ENCODE measurements at places on chromosomes 1 and 21.
A peak's percentile ranks its signal among the peaks of the same experiment; 100 is the strongest.

- DNase-seq, result no peak
Measured at GRCh38 chr1:109184687-109185086, 29.0 kb upstream of the SARS1 start.

GRCh38 chr1:11132563-11133293, 33.1 kb upstream of the EXOSC10 start:
- DNase-seq, result no peak

DNA sequence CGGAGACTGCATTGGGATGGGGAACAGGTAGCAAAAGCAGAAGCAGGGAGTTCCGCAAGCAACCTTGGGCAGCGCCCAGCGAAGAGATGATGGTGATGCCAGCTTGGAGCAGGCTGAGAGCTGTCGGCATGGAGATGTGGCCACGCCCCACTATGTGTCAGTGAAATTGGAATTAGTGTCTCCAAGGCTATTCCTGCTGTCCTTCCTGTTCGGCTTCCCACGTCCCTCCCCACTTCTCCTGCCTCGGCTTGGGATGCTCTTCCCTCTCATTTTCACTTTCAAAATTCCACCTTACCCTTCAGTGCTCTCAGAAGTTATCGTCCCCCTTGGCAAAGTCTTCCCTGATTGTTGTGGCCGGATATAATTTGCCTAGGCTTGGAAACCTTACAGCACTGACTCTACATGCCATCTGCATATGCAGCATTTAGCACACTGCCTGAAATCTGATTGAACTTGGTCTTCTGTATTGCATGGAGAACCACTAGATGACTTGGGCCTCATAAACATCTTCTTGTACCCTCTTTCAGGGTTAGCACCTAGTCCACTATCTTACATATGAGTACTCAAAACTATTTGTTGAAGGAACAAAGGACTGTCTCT, 270.7 kb upstream of the RUNX1 start:
- no peak for DNase-seq

- DNase-seq, result no peak
Measured at GRCh38 chr1:162993846-162994245, 75.3 kb upstream of the RGS4 start.

DNA sequence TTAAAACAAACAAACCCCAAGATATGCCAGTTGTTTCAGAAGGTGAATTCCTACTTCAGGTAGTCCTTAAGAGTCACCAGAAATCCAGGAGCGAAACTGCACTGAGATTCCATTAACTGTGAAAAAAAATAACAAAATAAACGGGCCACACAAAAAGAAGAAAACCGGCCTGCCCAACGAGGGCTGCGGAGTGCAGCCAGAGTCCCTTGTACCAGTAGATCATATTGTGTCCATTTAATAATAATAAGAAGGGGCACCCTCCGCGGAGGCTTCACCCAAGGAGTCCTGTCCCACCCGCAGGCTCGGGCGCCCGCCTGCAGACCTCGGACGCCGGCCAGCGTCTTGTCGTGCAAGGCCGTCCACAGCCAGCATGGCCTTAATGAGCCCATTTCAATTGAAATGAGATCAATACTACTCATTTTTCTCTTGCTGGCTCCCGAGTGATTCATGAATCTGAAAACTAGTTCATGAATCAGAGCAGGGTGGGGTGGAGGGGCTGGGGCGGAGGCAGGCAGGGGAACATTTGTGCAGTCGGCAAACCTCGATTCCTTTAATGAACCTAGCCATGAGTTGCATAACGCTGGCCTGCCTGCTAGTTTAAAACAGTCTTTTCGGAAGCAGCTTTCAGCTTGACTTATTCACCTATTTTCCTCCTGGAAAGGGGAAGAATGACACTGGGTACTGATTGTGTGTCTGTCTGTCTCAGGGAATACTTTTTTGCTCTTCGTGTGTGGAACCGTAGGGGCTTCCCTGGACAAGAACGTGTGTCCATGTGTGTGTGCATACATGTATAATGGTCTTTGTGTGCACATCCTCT, 113.1 kb upstream of the IRF2BP2 start:
- DNase-seq, result peak; percentile 68

DNA sequence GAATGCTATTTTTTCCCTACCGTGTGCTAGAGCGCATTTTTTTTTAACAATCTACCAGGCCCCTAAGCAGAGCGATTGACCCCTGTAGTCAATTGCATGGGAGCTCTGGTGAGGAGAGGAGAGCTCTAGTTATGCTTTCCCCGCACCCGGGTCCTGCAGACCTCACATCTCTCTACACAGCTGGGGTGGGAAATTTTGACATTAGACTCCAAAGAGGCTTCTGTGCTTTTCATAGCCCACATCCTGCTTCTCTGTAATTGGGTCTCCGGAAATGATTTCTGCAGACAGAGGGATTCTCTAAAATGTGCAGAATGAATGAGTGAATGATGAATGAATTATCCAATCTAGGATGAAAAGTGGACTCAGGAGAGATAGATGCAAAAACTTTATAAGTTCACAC, 41.5 kb upstream of the DUSP10 start:
- no peak for DNase-seq

DNA sequence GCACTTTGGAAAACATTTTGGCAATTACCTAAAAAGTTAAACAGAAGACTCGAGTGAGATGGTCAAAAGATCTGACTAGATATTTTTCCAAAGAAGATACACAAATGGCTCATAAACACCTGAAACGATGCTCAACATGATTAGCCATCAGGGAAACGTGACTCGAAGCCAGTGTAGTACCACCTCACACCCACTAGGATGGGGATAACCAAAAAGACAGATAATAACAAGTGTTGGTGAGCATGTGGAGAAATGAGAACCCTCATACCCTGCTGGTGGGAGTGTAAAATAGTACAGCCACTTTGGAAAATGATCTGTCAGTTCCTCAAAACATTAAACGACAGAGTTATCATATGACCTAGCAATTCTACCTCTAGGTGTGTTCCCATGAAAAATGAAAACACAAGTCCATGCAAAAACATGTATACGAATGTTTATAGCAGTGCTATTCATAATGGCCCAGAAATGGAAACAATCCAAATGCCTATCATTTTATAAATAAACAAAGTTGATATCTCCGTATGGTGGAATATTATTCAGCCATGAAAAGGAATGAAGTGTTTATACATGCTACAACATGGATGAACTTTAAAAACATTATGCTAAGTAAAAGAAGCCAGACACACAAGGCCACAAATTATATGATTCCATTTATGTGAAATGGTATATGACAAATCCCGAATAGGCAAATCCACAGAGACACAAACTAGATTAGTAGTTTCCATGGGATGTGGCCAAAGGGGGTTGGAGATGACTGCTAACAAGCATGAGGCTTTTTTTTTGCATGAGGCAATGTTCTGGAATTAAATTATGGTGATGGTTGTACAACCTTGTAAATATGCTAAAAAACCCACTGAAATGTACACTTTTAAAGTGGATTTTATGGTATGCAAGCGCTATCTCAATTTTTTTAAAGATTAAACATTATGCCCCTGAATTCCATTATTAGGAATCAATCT, 625.3 kb downstream of the KIF26B start:
- no peak for DNase-seq

- DNase-seq, result no peak
Measured at GRCh38 chr1:58293388-58293787, 253.1 kb downstream of the OMA1 start.

GRCh38 chr1:214898718-214899117, 183.8 kb upstream of the KCNK2 start:
- no peak for DNase-seq

GRCh38 chr1:6008084-6008415, 15.8 kb upstream of the NPHP4 start:
- no peak for DNase-seq

DNA sequence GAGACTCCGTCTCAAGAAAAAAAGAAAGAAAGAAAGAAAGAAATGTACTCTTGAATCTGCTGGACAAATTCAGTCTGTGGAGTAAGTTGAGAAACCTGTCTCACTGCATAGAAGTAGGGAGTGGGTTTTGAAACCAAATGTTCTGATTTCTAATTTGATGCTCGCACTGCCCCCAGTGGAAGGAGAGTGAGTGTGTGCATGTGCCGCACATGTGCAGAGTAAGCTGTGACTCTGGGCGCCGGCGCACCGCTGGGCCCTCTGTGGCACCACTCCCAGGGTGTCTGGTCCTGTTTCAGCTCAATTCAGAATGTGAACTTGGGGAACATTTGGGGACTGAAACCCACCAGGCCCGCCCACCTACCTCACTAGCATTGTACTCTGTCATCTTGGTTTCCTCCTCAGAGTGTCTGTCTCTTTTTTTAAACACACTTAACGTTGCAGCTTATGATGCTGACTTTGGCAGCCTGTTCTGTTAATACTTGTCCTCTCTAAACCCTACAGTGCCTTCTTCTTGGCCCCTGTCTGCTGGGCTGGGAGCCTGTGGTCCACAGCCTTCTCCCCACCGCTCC, 104.6 kb downstream of the CACNA1E start:
- DNase-seq, result no peak

- no peak for DNase-seq
Measured at GRCh38 chr21:32917362-32918135, 108.2 kb upstream of the OLIG2 start.

DNA sequence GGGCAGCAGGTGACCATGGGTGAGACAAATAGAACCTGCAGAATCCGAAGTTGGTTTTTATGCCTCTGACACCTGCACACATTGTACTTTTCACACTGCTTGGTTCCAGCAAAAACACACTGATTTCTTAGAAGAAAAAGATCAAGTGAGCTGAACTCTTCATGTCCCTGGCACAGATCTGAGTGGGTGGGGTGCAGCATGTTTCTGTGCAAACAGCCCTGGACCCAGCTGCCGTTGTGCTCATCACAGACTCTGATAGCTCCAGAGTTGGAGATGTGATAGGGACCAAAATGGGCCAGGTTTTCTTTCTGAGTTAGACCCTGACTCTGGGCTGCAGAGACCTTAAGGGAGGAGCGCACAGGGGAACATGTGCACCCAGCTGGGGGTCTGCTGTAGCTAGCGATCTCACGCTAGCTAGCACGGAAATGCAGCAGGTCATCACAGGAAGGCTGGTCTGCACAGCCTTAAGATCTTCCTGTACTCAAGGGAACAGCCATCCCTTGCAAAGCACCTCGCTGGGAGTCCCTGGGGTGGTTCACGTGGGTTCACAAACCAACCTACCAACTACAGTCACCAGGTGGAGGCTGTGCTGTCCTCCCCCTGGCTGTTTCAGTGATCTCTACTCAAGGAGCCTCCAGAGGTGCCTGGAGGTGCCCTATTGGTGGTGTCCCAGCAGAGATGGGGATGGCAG, 291.1 kb downstream of the PTPRU start:
- no peak for DNase-seq

Measured in stimulated activated CD4-positive, alpha-beta T cell treated with anti-CD3 and anti-CD28 coated beads, Interleukin-1b, Interleukin-23, amount 100 ng/mL, for 4 hours (primary cell).